Stimulated activated CD4-positive, alpha-beta T cell treated with anti-CD3 and anti-CD28 coated beads, TNF-alpha, amount 100 ng/mL, for 4 hours (primary cell): ENCODE measurements at places on chromosomes 12 and 14.

DNA sequence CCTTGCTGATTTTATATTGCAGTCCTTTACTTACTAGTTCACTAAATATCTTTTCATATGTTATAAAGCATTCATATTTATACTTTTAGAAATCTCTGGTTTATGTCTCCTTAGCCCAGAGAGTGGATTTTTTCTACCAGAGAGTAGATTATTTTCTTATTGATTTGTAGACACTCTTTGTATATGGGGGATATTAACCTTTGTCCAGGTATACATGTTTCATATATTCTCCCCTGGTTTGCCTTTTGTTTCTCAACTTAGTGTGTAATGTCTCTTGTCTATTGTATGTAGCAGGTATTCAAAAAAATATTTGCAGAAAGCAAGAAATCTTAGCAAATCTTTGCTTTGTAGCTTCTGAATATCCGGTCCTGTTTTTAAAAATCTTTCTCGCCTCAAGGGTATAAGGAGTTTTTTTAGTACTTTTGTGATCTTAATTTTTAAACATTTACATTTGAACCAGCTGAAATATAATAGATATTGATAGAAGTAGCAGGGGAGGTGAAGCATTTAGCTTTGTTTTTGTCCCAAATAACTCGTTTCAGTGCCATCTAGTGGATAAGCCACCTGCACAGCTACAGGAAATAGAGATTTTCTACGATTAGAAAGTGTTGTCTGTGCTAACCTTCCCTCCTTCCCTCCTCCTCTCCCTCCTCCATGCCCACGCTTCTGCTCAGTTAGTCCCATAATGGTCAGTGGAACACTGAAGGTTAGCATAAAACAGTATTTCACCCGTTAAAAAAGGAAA lies 97.0 kb downstream of the PHETA1 start:
- DNase-seq = no peak

DNA sequence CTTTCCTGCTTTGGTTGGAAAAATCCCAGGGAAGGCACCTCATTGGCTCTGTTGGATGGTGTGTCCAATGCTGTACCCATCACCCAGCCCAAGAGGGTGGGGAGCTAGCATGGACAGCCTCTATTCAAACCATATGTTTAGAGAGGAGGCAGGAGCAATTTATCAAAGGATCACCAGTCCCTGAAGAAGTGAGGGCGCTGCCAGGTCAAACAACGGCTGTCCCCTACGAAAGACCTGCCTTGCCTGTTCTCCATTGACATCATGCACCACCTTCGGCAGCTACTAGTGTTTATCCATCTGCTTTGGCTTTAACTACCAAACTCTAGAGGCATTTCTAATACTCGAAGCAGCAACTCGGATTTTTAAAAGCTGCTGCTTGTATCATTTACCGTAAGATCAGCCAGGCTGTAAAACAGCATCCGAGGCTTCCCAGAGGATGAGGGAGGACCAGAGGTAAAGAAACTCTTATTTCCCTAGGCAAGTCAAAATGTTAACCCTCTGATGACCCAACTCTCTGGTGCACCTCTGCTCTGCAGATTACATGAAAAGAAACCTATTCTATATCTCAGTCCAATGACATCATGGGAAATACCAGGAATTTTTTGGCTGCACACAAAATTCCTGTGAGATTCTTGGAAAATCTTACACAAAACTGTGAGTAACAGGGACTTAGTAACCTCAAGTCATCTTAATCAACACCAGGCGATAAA lies 720.9 kb upstream of the TBX3 start:
- DNase-seq = no peak

GRCh38 chr12:40801861-40802260 lies 109.6 kb downstream of the CNTN1 start:
- no peak for DNase-seq

DNA sequence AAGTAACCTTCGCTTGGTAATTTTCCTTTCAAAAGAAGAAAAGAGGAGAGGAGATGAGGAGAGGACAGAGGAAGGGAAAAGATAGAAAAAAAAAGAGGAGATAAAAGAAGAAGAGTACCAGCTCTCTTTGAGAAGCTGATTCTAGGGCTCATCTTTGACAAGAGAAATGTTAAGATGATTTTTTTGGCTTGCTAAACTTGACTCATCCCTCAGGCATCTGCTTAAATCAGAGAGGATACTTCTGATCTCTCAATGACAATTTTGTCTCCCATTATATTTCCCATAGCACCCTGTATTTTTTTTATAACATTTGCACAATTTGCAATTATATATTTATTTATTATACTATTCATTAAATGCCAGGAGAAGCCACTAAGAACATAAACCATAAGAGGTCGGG lies 17.1 kb downstream of the SYT1 start:
- DNase-seq = no peak
